ENCODE measurements at places on chromosomes 5 and 9.
A peak's percentile ranks its signal among the peaks of the same experiment; 100 is the strongest.

GRCh38 chr5:151463137-151464029, 16.0 kb downstream of the SLC36A1 start:
- peak; percentile 56 for DNase-seq

DNA sequence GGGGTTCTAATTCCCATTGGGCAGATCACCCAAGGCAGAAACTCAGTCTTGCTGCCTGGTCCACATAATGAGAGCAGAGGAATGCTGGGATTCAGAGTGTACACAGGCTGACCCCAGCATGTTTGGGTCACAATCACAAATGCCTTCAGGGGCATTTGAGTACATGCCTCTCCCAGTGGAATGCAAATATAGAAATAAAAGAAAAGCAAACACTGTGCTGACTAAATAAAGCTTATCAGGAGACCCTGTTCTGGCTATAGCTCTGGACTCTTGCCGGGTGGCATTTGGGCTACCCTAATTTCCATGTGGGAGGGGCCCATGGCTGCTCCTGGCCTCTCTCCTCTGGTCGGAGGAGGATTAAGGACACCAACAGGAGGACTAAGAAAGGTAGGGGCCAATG, 121.4 kb downstream of the DOCK8 start:
- DNase-seq, result no peak

DNA sequence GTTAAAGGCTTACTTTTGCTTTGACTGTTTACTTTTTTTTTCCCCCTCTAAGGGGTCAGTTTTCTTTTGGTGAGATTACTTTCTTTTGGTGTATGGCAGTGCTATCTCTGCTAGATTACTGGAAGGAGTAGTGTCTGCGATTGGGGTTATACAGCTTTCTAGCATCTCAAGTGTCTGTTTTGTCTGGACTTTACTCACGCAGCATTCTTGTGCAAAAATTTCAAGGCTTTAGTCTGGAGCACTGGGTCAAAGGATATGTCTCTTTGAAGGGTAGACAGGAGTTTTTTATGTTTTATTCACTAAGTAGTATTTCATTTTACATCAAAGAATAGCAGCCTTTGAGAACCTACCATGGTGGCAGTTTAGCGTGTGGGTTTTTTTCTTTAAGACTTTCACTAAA, 52.6 kb downstream of the NDUFS4 start:
- DNase-seq, result no peak

- peak; percentile 44 for DNase-seq
These were observed 41.6 kb downstream of the MAMDC2 start for GRCh38 chr9:70085241-70085640.

GRCh38 chr5:166505067-166505466, 1786.4 kb upstream of the WWC1 start:
- DNase-seq, result no peak

DNA sequence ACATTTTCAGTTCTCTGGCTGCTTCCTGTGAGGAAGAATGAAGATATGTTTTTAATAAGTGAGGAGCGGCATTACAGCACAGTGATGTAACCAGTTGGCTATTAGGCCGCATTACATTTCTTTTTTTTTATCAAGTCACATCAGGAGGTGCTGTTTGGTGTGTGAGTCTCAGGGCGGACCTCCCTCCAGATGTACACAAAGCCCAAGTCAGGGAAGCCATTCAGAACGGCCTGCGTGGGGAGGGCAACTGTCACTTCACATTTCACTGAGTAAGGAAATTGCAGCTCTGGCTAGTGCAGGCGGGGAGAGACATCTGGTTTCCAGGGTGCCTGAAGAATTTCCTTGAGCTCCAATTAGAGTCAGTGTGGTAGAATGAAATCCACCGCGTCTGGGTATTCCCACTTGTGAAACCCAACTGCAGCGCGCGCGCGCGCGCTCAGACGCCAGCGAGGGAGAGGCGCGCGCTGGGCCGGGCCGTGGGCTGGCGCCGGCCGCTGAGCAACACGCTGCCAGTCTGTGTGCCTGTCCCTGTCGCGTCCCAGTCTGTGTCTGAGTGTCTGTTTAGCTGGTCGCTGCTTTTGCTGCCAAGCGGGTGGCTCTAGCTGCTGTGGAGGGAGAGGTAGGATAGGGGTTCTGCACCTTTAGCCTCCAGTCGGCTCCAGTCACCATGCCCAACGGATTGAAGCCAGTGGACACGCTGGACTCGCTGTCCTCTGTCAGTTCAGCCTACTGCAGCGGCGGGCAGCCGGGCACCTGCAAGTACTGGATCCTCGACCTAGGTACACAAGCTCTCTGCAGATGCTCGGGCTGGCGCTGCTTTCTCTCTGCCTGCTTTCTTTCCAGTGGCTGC, 140.8 kb upstream of the OTULINL start:
- DNase-seq, result no peak

DNA sequence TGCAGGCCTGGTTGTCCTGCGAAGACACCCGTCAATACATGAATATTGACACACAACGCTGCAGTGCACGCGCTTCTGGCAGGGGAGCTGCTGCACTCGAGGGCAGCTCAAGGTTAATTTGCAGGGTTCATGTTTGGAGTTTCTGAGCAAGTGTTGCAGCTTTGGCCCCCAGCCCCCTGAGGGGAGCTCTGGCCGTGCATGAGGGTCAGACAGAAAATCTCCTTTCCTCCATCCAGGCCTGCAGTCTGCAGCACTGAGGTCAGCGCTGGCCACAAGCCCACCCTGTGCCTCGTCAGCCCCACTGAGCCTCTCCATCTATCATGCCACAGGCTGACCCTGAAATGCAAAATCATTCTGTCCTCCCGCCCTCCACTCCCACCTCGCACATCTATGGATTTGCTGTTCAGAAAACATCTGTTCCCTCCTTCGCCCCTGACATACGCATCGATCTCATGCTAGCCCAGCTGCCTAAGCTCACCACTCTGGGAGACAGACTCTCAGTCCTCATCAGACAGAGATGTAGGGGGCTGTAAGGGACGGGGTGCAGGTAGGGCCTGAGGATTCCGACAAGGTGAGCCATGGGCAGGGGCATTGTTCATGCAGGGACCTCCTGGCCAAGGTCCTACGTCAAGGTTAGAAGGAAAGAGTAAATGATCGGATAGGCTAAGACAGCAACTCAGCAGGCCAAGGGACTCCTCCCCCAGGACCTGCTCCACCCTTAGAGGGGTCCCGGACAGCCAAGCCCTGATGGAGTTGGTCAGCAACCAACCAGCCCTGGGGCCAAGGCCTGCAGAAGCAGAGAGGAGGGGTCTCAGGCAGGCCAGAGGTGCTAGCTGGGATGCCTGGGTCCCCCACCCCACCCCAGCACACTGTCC, 125.1 kb downstream of the KCNIP1 start:
- no peak for DNase-seq

DNA sequence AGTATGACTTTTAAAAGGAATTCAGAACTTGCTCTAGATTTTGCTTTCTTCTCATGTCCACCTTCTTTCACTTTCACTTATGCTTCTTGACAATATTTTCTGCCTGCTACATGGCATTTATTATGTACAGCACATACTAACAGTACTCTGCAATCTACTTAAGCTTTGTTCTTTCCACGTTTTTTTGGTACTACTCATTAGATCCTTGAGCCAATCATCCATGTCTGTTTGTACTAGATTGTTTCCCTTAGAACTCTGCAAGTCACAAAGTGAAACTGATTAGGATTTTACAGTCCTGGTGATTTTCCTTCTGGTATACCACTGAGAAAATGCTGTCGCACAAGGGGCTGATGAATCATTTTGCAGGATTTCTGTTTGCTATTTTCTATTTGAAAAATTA, 78.3 kb downstream of the PARP8 start:
- DNase-seq, result no peak

DNA sequence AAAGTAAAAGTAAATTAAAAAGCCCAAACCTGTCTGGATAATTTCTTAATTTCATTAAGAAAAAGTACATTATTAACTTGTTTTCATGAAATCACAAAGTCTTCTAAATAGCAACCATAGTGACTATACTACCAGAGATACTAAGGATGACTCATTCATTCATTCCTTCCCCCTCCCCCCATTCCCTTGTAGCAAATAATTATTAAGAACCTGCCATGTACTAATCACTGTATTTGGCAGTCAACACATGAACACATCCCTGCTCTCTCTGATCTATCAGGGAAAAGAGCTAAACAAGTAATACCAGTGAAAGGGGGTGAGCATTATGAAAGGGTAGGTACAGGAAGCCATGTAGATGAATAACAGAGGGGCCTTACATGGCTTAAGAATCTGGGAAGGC, 203.9 kb downstream of the CWC27 start:
- no peak for DNase-seq

DNA sequence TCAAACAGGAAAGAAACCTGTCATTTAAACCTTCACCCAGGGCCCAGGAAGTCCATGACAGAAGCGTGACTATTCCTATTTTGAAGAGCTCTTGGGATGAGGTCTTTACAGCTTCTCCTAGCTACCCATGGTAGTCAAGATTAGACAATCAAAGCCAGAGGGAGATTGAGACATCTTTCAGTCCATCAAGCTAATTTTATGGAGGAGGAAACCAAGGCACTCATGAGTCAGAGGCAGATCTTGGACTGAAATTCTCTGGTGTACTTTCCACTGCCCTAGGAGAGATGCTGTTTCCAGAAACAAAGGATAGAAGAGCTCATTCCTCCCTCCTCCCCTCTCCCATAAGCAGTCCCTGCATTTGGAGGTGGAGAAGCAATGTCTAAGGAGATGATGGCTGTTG, 9.2 kb downstream of the TNFSF8 start:
- DNase-seq, result no peak

DNA sequence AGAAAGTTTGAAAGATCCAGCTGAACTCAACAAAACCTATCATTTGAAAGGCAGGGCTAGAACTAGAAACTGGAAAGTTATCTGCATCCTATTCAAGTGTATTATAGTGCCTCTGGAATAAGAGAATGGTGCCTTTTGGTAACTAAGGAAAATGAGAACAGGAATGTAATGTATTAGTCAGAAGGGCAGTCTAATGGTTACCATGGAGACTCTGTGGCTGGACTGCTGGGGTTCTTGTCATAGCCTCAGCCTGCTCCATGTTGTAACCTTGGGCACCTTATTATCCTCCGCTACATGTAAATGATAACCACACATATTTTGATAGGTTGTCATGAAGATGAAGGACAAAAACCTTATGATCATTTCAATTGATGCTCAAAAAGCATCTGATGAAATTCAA, 24.6 kb upstream of the IFNB1 start:
- DNase-seq, result no peak

DNA sequence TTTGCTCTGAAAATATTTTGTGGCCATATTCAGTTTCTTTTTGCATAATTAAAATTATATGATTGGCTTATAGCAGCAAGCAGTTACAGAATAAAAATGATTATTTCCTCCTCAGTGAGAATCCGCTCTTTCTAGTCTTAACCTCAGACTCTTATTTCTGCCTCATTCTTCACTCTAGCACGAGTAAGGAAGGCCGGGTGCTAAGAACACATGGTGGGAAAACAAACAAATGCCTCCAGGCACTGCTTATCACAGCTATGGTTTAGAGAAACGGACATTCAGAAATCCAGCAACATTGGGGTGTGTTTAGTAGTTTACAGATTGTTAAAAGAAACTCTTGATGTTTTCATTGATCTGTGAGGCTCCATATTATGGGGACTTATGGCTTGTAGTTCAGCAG, 168.7 kb downstream of the KDM4C start:
- no peak for DNase-seq

DNA sequence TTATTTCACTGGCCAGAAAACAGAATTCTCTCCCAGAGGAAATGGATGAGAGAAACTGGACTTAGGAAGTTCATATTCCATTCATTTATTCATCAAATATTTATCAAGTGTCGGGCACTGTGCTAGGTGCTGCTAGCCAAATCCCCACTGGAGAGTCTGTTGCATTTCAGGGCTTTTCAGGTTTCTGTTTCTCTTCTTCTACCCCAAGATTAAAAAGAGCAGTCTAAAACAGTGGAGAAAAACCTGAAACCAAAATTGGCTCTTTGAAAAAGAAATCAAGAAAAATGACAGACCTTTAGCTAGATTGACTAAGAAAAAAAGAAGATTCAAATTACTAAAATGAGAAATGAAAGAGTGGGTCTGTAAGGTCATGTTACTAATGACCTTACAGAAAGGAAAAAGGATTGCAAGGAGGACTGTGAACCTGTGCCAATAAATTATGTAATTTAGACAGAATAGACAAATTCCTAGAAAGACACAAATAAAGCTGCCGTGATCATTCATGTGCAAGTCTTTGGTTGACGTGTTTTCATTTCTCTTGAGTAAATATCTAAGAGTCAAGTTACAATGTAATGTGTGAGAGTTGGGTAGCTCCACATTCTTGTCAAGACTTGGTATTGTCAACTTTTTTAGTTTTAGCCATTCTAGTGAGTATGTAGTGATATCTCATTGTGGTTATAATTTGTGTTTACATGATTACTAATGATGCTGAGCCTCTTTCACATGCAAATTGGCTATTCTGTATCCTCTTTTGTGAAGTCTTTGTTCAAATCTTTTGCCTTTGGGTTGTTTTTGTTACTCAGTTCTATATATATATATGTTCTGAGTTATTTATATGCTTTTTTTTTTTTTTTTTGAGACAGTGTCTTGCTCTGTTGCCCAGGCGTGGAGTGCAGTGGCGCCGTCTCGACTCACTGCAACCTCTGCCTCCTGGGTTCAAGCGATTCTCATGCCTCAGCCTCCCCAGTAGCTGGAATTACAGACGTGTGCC, 23.7 kb downstream of the SNX30 start:
- DNase-seq, result no peak

- no peak for DNase-seq
These were observed 44.8 kb upstream of the COX7C start for GRCh38 chr5:86572825-86573517.
